ENCODE measurements at places on chromosomes 2 and 18. TPM values are rescaled to one million over a fixed set of nuclear protein-coding genes. Genes with fewer than 3 reads are reported as not detected.

- DNase-seq, result peak; percentile 18
Observed at GRCh38 chr2:112614201-112614840, 29.9 kb downstream of the CHCHD5 start.

DNA sequence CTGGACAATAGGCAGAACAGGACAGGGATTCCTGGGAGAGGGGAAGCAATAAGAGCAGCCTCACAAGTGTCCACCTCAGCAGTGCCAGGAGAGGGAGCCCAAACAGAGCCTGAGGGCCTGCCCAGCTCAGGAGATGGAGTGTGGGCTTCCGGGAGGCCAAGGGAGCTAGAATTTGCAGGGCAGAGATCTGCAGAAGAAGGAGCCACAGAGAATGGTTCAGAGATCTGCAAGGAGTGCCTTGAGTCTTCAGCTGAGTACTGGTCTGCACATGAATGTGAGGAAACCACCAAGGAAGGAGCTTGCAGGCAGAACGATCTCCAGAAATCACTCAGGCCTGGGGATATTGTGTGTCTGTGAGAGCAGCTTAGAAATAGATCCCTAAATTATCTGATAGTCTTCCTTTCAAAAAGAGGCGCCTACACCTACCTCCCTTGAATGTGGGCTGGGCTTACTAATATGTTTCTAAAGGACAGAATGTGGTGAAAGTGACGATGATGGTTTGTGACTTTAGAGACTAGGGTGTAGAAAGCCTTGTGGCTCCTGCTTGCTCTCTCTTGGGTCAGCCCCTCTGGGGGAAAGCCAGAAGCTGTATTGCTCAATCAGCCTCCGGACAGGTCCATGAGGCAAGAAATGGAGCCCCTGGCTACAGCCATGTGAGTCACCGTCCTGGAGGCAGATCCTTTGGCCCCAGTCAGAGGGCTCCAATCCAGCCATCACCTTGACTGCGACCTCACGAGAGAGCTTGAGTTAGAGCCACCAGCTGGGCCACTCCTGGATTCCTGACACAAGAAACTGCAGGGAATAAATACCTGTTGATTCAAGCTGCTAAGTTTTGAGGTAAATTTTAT lies 7.6 kb upstream of the LPIN1 start:
- DNase-seq, result no peak

Gene CFAP221
- total RNA-seq, result 33.0 TPM

Gene UNC80
- total RNA-seq, result 3.1 TPM

GRCh38 chr2:235291461-235291860 lies 202.4 kb upstream of the AGAP1 start:
- DNase-seq, result no peak

Gene CCDC85A
- total RNA-seq, result 1.1 TPM

Gene GATA6
- total RNA-seq, result 112 TPM

Gene TRIB2
- 57.8 TPM for total RNA-seq
